ENCODE measurements at places on chromosomes 5 and 9.

GRCh38 chr5:23840083-23840482 lies 332.7 kb downstream of the PRDM9 start:
- peak; percentile 3 for DNase-seq

DNA sequence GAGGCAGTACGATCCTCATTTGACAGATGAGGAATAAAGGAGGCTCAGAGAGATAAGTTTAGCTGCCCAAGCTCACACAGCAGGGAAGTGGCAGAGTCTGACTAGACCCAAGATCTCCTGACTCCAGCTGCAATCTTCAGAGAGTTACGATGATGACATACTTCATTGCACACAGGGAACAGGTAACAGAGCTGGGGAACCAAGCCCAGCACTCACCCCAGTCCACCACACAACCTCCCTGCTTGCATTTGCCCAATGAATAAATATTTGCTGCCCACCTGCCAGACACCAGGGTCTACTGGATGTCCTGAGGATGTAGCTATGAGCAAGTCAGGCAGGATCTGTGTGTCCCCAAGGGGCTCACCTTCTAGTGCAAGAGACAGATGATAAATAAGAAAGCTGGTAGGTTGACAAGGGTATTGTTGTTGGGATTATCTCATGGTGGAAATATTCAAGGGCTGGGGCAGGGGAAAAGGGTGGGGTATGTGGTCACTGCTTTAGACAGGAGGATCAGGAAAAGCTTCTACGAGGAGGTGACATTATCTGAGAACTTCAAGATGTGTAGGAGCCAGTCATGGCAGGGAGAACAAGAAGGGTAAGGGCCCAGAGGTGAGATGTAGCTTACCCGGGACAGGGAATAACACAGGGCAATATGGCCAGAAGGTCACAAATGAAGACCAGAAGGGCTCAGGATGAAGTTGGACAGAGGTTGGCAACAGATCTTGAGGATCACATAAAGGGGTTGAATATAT lies 28.6 kb upstream of the CPEB4 start:
- no peak for DNase-seq

DNA sequence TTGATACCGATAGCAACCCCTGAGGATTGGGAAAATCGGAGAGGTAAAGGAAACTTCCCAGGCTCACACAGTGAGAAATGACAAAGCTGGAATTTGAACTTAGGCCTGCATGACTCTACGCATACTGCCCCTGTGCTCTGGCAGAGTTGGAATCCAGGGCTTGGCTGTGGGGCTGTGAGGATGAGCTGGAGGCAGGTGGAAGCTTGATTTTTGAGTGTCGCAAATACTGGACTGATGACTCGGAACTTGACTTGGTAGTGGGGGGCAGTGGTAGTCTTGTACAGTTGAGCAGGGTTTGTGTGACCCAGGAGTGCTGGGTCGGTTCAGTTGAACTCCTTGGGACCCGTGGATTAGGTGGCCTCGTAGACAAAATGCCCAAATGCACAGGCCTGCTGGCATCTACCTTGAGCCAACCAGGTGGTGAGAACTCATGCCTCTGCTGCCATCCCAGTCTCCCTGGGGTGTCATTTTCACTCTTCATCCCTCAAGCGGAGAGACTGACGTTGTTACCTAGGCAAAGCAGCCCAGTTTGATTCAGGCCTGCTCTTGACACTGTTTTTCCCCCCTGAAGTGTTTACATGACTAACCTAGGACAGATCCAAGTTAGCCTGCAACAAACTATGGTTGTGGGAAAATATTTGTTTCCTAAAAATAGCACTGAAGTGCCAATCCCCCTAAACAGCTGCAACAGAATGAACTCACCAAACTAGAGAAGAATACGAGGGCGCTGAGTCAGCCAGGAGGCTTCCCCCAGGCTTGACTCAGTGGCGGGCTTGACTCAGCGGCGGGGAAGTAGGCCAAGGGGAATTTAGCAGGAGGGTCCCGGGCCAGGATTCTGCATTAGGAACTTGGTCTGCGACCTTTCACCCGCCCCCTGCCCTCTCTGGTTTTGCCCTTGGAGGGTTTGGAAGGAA lies 45.7 kb upstream of the ORM1 start:
- peak; percentile 99 for DNase-seq

GRCh38 chr5:170135796-170136490 lies 30.2 kb downstream of the FOXI1 start:
- peak; percentile 60 for DNase-seq

DNA sequence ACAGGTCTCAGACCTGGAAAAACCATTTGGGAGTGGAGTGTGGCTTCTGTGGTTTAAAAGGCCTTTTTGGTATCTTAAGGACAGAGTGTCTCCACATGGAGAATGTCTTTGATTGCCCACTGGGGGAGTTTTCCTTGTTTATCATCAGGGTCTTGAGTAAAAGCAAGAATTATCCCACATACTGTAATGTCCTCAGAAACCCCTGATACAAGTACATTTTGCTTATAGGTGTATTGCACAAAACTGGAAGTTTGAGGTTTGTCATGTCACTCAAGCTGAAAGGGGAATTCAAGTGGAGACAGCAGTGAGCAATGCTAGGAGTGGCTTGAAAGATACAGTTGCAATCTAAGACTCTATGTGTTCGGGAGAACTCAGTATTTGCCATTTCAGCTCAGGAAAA lies 62.7 kb upstream of the GRAMD2B start:
- DNase-seq, result peak; percentile 88

GRCh38 chr9:123318202-123318601 lies 37.8 kb upstream of the CRB2 start:
- DNase-seq, result no peak
